ENCODE measurements at places on chromosomes 13 and 19.

DNA sequence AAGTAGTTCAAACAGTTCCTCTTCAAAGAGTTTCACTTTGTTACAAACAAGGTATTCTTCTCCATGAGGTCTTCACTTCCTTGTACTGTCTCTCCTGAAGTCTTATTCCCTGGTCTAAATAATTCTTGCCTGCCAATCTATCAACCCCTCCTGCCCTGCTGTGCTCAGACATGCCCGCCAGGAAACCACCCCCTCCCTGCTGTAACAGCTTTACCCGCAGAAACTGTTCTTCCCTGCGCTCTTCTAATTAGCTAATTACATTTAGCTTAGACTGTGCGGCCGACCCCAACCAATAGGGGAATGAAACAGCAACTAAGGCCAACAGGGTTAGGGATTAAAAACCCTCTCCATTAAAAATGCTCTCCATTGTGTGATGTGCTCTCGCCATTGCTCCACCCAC, 46.7 kb downstream of the ZNF846 start:
- DNase-seq, result no peak

DNA sequence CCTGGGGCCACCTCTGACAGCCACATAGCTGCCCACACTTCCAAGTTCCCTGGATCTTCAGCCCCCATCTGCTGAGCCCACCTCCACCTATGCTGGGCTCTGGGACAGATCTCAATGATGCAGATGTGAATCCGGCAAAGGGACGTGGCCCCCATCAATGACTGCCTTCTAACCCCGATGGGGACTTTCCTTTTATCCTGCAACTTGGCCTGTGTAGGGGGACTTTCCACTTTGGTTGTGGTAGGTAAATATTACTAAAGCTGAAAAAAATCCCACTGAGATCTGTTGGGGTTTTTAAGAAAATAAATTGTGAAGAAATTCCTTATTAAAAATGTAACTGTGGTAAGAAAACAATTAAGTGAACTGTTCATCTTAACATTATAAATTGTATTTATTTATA, 20.8 kb upstream of the ASPDH start:
- DNase-seq, result no peak

GRCh38 chr19:36963280-36963679, 47.1 kb downstream of the ZNF568 start:
- DNase-seq, result no peak

DNA sequence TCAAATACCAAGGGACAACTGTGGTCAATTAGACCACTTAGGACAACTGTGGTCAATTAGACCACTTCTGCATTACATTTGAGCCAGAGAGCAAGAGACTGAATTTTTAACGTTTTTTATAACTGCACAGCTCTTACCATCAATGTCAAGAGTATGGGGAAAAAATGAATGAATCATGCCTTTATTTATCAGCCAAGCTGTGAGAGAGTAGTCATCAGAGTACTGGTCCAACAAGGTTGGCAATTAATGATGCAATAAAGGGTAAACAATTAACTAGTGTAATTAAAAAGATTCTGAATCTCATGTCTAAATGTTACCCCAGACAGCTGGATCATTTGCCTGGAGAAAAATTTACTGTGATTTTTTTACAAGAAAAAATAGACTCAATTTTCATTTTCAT, 381.1 kb downstream of the LIG4 start:
- DNase-seq, result no peak

DNA sequence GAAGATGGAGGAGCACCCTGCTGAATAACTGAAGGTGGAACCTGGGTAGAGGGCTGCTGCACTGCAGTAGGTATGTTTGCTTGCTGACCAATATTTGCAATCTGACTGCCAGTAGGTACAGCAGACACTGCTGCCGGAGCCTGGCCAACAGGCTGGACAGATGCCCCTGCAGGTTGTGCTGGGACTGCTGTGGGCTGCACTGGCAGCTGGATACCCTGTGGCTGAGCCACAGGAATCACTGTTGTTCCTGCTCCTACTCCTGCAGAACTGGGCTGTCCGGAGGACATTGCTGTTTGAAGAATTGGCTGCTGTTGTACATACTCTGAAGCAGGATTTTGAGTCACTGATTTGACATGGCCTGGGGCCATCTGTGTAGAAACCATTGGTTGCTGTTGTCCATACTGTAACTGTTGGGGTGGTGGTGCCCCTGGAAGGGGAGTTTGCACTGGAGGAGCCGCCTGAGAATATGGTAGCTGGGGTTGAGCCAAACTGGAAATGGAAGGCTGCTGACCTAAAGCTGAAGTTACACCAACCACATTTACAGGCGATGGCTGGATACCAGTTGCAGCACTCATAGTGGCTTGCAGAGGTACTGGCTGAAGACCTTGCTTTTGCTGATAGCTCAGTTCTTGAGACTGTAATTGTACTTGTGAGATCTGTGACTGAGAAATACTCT, 2.2 kb downstream of the TSC22D1 start:
- peak; percentile 3 for DNase-seq

- DNase-seq, result peak; percentile 11
Observed at GRCh38 chr13:85799097-85799582, at the start of gene SLITRK6. TSS of gene SLITRK6 (minus strand) at chr13:85799419. CDS start at chr13:85796508, 2,911 bp downstream.
